LHCN-M2 (cell line): ENCODE measurements at places on chromosomes 16 and 17.

DNA sequence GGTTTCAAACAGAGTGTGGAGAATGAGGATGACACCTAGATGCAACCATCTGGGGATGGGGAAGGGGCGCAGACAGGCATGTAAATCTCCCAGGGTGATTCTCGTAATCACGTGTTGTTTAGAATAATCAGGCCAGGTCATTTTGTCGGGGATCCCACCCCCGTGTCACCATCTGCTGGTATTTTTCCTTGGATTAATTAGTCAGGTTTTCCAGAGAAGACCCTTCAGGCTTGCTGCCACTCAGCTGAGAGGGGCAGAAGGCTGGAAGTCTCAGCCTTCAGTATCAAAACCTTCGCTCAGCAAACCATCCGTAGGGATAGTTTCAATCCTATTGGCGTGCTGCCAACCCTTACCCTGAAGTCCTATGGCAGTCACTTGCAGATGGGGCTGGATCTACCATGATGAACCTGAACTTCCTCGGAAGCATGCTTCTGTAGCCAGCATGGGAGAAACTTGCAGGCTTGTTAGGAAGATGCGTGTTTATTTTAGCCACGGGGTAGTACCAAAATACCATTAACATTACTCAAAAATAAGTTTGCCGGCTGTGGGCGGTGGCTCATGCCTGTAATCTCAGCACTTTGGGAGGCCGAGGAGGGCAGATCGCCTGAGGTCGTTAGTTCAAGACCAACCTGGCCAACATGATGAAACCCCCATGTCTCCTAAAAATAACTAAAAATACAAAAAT lies 7.5 kb upstream of the ADCY9 start:
- peak; percentile 15 for DNase-seq

- peak; percentile 46 for DNase-seq
Observed at GRCh38 chr16:4511441-4512082, 27.0 kb downstream of the CDIP1 start.

DNA sequence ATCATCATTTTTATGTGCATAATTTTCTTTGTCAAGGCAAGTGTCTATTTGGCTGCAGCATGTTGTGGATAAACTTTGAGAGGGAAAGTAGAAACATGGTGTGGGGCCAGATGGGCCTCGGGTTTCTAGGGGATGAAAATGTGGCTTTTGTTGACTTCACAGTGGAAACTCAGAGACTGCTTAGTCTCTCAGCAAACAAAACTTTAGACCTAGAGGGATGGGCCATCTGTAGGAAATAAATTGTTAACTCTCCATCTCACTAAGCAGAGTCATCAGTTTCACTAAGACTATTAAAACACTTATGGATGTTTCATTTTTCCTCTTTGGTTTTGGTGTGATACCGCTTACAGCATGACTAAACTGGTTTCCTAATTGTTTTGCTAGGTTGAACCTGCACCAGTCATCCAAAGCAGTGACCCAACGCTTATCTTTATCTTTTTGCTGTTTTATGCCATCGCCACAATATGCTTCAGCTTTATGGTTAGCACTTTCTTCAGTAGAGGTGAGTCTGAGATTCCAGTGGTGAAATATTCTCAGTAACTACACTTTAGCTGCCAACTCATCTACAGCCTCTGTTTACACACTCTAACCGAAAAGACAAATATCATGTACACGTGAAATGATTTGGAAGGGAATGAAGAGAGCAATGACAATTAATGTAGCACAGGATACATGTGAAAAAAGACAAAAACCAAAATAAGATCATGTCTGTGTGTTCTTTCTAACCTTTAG lies 60.6 kb upstream of the CRYM start:
- DNase-seq = no peak

DNA sequence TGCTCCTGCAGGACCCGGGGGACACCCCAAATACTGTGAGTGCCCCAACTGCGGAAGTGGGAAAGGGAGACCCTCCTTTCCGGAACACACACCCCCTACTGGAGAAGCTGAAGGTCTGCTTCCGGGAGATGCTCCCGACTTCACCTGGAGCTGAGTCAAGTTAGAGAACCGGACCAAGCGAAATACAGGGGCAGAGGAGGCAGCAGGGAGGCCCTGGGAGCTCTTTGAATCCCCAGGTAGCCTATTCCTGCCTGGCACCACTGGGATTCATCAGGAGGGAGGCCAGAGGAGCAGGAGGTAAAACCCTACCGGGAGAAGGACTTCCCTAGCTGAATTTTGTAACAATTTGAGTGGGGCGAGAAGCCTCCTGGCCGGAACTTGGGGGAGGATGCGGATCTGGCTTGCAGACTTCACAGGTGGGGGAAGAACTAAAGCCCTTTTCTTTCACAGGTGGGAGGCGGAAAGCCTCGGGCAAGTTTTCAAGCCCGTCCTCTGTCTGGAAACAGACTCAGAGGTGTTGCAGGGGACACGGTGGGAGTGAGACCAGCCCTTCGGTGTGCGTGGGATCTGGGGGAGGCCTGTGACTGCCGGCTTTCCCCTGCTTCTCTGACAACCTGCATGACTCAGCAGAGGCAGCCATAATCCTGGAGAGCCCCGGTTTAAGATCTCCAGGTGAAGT lies 22.4 kb upstream of the TEKT1 start:
- DNase-seq = no peak

- DNase-seq = no peak
Observed at GRCh38 chr16:87098976-87099720, 218.0 kb downstream of the C16orf95 start.
